GDM1 (cell line): ENCODE measurements at places on chromosomes 3 and 15.

DNA sequence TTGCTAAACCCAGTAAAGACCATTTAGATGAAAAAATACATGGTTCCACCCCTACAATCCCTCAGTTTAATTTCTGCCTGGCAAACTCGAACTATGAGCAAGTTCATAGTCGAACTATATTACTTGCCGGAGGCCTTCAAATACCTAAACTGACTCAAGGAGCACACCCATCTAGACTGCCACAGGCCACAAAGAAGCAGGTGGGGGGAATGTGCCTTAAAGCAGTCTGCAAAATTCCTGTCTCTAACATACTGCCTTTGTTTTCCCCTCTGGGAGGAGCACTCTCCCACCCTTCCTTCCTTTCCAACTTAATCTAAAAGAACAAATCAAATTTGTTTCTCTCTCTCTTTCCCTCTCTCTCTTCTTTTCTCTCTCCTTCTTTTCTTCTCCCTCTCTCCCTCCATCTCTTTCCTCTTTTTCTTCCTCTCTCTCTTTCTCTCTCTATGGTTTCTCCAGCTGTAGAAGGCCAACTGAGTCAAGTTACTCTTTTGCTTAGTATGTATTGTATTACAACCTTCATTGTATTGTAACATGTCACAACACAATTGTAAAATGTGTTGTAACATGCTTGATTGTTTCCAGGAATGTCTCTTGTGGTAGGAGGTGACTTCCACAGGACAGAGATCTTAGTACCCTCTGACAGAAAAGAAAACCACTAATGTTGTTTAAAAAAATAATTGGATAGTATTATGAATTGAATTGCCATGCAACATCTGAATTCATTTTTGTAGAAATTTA lies 496.3 kb downstream of the ROBO2 start:
- no peak for DNase-seq

DNA sequence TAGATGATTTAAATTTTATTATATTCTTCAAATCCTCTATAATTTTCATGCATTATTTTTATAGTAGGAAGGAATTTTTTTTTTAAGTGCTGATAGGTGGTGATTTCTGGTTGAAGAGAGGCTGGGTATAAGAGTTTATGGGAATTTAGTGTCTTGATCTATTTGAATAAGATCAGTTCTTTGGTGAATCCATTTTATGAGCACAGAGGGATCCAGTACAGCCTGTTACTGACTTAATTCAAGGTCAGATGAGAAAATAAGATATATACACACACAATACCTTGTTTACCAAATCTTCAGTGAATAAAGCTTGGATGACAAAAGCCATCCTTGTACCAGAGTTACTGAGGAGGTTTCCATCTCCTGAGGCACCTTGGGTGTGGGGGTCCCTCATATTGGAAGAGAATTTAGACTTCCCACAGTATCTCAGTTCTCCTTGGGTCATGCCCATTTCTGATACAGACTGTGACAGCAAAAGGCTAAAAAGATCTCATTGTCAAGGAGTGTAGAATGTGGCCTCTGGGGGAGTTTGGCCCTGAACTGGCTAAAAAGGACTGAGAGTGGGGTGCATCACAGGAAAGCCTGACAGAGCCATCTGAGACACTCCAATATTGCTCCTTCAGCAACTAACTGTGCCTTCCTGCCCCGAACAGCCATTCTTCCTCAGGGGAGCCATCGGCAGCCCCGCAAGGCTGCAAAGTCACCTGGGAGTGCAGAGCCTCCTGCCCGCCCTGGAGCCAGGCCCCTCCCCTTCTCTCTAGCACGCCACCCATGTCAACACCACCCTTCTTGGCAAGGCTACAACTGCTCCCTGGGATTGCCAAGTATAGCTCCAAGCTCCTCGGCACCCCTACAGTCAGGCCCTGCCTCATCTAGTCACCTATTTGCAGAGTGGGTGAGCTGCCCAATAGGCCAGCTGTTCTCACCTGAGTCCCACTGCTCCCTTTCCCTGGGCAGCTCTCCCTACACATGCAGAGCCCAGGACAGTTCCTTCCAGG lies 43.1 kb upstream of the HACD2 start:
- DNase-seq: no peak

GRCh38 chr3:189787632-189788031 lies 156.4 kb downstream of the TP63 start:
- no peak for DNase-seq

GRCh38 chr15:100124936-100125335 lies 216.8 kb downstream of the ADAMTS17 start:
- DNase-seq: no peak

GRCh38 chr15:59591356-59591755 lies 20.2 kb upstream of the GCNT3 start:
- DNase-seq: no peak

- DNase-seq: peak; percentile 48
Measured at GRCh38 chr3:9108876-9109567, 140.4 kb downstream of the SRGAP3 start.

- DNase-seq: no peak
Measured at GRCh38 chr15:42084465-42085235, 9.7 kb downstream of the PLA2G4D start.

GRCh38 chr15:26561896-26562295 lies 211.0 kb downstream of the GABRB3 start:
- no peak for DNase-seq

DNA sequence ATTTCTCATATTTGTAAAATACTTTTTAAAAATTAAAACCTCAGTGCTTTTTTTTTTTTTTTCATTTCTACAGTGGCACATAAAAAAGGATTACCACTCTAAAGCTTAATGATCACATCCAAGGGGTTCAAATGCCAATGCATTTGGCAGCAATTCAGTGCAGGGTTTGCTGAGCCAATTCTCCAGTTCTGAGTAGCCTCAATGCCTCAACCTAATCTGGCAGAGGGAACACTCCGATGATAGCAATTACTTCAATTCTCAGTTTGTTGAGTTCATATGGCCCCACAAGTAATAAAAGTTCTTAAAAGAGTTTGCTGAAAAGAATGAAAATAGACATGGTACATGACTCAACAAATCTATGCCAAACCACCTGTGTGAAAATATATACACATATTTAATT lies 79.3 kb upstream of the RBMS3 start:
- no peak for DNase-seq

- DNase-seq: no peak
Measured at GRCh38 chr3:52126036-52126435, 28.2 kb downstream of the POC1A start.

DNA sequence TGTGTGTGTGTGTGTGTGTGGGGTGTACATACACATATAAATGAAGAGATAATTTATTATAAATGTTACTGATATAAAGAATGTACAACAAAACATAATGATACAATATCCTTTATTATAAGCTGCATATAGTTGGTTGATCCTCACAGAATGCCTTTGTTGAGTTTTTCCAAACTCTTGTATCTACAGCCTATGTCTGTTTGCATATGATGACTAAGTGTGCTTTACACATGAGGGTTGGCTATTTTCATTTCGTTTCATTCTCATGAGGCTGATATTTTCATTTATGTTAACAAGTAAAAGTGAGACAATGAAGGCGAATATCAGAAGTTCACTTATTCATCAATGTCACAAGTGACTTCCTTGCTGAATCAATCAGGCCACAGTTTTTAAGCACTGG lies 45.1 kb downstream of the TM2D3 start:
- DNase-seq: no peak

DNA sequence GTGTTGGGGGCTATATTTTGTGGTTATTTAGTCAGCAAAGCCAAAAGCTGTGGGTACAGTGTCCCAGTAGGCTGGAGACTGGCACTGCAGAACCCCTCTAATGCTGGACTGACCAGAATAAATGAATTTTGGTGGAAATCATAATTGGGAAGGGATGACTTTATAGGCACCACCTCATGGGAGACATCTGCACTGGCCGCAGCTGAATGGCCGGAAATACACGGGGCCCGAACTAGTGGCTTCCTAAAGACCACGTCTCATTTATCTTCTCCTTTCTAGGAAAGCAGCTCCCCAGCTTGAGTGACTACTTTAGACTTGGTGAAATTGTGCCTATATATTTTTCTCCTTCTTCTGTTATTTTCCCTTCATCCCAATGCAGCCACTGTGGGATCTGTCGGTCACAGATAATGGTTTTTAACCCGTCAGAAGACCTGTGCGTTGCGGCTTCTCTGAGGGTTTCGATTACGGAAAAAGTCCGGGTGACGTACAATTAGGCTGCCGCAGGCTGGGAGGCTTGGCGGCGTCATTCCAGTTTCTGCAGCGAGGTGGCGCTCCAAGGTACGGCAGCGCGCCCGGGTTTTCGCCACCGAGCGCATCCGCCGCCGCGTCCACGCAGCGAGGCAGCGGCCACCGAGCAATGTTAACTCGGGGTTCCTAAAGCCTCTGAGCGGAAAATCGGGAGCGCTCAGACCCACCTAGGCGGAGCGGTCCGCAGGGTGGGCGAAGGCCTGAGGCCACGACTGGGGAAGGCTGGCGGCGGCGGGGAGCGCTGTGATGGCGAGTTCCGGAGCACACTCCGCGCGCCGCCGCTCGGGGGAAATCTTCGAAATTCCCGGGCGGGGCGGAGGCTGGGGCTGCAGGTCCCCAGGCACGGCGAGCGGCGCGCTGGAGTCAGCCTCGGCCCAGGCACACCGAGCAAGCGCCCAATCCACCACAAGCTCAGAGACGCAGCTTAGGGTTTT lies 26.3 kb downstream of the NR2F2 start:
- DNase-seq: peak; percentile 50

- DNase-seq: no peak
Measured at GRCh38 chr15:39623529-39623931, 42.7 kb downstream of the THBS1 start.

- no peak for DNase-seq
Measured at GRCh38 chr3:126891141-126891540, 91.8 kb upstream of the PLXNA1 start.

- no peak for DNase-seq
Measured at GRCh38 chr15:52095597-52096262, 16.8 kb downstream of the BCL2L10 start.

GRCh38 chr3:155663467-155664212 lies 81.2 kb downstream of the PLCH1 start:
- DNase-seq: no peak

- no peak for DNase-seq
Measured at GRCh38 chr15:101444015-101444414, 45.5 kb downstream of the PCSK6 start.

DNA sequence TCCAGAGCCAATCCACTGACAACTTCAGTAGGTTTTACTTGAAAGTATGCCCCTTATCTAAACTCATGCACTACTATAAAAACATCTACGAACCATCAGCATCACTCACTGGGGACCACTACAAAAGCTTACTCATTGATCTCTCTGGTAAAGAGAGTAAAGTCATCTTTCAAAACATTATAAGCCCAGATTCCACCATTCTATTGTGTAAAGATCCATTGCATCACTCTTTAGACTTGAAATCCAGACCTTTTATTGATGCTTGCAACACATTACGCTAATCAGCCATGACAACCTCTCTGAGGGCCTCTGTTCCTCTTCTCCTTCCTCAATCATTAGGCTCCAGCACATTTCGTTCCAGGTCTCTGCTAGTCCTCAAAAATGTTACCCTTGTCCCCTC lies 248.9 kb upstream of the WNT5A start:
- no peak for DNase-seq

DNA sequence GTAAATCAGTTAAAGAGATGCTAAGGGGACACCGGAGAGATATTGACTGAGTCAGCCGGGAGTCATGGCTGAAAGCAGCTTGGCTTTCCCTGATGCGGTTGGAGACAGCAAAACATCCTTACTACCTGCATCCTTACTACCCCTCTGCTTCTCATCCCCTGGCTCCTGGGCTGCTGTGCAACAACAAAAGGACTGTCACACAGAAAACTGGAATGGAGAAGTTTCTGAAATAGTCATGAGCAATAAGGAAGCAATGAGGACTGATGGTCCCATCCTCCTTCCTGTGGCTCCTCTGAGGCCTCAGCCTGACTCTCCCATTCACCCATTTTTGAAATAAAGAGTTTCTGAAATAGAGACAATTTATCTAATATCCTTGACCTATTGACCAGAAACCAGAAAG lies 1.1 kb downstream of the HCLS1 start:
- DNase-seq: no peak

DNA sequence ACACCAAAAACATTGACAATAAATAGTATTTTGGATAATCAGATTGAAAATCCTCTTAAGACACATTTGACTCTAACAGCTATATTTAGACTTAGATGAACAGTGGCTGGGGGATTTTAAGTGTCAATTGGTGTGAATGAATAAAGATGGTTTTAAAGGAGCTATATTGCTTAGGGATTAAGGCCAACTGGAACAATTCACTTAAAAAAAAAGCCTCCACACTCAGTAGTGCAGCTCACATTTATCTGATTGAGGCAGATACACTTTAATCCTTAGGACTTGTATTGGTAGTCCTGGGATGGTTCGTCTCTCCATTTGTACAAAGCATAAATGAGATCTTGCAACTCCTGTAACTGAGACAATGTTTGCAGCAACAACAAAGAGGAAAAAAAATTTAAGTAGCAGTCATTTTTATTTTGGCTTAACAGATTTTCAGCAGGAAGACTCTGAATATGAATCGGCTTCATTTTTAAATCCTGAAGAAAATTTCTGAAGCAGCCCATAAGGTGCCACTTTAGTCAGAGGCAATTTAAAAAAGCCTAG lies 112.0 kb downstream of the UACA start:
- DNase-seq: no peak

DNA sequence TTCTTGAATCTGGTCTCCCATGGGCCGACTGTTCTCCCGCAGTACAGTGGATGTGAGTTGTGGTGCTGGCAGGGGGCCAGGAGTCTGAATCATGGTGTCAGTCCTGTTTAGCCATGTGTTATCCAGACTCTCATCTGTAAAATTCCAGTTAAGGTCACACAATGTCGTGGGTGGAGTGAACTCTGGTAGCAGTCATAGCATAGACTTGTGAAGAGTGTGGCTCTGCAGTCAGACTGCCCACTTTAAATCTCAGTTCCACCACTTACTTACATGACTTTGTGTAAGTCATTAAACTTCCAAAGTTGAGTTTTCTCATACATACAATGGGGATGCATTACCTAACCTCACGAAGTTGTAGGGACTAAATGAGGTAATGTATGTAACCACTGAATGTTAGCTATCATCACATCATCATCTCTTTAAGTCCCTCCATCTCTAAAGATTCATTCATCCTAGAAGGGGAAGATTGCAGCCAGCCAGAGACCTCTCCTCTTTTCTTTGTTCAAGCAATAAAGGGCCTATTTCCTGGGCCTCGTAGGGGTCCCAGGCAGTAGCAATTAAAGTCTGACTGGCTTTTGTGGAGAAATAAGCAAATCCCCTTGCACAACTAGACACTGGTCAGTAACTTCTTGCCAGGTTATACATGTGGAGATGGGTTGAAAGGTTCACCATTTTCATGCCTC lies 93.9 kb downstream of the PCCB start:
- DNase-seq: no peak
